ENCODE measurements at places on chromosomes 2 and 18.
A peak's percentile ranks its signal among the peaks of the same experiment; 100 is the strongest.

DNA sequence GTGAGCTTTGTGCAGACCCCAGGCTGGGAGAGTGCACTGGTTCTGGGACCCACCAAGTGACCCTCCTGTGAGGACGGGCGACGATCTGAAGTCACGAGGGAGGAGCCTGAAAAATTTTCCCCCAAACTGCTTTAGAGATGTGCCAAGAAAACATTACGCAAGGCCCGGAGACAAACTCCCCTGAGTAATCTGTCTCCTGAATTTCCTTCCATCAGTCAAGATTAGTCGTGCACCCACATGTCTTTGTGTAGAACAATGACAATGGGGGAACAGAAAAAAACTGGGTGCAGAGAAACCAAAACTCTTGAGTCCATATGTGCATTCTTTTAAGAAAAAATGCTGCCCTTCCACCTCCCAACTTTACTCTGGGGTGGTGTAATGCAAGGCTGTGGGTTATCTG, 12.6 kb upstream of the NCK2 start:
- DNase-seq: peak; percentile 52

- no peak for DNase-seq
Measured at GRCh38 chr2:27042159-27042661, 9.3 kb upstream of the AGBL5 start.

- DNase-seq: peak; percentile 53
Measured at GRCh38 chr2:47512581-47513083, 109.7 kb downstream of the MSH2 start.

DNA sequence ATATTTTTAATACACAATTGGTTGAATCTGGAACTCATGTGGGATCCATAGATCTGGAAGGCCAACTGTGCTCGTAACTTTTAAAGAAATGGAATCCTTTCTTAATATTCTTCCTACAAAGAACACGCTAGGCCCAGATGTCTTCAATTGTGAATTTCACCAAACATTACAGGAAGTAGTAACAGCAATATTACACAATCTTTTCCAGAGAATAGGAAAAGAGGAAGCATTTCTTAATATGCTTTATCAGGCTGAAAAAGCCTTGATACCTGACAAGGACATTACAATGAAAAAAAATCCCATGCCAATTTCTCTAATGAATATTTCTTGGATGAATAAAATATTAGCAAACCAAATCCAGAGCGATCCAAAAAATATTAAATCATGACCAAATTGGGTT, 80.3 kb upstream of the HAAO start:
- DNase-seq: peak; percentile 17

DNA sequence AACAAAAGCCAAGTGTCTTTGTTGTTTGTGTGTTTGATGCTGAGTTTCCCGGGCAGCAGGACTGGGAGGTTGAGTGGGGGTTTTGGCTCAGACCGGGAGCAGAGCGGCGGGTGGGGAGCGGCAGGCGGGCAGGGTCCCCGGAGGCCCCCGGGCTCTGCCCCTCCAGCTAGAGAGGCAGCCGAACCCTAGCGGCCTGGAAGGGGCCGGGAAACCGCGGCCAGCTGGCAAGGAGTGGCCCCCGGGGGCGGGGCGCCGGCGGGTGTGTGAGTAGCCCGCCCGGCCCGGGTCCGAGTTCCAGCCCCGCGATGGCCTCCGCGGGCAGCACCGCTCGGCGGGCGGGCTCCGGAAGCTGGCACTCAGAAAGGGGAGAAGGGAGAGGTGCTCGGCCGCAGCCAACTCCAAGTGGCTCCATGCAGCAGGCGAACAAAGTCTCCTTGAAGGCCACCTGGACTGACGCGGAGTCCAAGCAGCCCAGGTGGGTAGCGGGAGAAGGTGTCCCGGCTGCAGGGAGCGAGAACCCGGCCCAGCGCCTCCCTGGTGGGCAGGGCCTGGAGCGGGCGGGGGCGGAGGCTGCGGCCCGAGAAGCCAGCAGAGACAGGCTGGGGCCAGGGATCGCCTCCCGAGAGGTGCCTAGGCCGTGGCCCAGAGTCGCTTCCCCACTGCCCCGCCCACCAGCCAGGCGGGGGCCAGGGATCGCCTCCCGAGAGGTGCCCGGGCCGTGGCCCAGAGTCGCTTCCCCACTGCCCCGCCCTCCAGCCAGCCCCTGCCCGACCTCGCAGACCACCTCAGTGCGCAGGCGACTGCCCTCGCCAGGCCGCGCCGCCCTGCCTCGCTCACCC, at the start of gene ANKRD53:
Gene ANKRD53, plus strand, starts transcription at position 290 of the 839 bp plus-strand sequence. Its CDS starts 16 bp downstream, at position 306.
- DNase-seq: peak; percentile 31

GRCh38 chr18:11948852-11949523, 32.3 kb upstream of the IMPA2 start:
- peak; percentile 59 for DNase-seq

DNA sequence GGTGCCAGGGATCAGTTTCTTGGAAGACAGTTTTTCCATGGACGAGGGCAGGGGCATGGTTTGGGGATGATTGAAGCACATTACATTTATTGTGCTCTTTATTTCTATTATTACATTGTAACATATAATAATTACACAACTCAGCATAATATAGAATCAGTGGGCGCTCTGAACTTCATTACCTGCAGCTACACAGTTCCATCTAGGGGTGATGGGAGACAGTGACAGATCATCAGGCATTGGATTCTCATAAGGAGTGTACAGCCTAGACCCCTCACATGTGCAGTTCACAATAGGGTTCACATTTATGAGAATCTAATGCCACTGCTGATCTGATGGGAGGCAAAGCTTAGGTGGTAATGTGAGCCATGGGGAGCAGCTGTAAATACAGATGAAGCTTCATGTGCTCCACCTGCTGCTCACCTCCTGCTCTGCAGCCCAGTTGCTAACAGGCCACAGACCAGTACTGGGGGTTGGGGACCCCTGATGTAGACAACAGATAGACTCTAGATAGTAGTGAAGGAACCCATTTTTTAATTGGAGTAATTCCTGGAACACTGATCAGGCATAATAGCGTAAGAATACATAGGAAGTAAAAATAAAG, 41.5 kb upstream of the MC4R start:
- DNase-seq: peak; percentile 15

- no peak for DNase-seq
Measured at GRCh38 chr2:105875241-105875640, 130.5 kb downstream of the NCK2 start.

DNA sequence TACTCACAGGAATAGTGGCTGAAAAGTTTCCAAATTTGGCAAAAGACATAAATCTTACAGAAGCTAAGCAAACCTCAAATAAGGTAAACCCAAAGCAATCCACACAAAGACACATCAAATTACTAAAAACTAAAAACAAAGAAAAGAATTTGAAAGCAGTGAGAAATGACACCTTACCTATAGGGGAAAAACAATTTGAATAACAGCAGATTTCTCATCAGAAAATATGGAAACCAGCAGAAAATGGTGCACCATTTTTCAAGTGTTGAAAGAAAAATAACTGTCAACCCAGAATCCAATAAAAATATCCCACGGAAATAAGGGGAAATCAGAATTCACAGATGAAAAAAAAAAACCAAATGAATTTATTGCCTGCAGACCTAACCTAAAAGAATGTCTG, 138.6 kb downstream of the PIGN start:
- no peak for DNase-seq

GRCh38 chr2:147541314-147541713, 303.5 kb upstream of the ACVR2A start:
- DNase-seq: no peak

DNA sequence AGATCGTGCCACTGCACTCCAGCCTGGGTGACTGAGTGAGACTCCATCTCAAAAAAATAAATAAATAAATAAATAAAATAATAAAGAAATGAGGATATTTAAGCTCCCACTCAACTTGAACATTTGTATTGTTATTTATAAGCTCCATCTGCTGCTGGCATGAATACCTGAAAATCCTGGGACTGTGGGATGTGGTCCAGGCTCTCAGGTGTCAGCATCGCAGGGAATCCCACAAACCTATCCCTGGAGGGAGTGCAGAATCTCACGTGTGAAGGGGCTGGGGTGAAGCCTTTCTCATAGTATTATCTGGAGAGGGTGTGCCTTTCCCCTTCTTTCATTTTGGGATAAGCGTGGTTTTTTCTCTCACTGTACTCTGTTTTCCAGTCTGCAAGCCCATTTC, 47.4 kb upstream of the POLE4 start:
- DNase-seq: no peak

DNA sequence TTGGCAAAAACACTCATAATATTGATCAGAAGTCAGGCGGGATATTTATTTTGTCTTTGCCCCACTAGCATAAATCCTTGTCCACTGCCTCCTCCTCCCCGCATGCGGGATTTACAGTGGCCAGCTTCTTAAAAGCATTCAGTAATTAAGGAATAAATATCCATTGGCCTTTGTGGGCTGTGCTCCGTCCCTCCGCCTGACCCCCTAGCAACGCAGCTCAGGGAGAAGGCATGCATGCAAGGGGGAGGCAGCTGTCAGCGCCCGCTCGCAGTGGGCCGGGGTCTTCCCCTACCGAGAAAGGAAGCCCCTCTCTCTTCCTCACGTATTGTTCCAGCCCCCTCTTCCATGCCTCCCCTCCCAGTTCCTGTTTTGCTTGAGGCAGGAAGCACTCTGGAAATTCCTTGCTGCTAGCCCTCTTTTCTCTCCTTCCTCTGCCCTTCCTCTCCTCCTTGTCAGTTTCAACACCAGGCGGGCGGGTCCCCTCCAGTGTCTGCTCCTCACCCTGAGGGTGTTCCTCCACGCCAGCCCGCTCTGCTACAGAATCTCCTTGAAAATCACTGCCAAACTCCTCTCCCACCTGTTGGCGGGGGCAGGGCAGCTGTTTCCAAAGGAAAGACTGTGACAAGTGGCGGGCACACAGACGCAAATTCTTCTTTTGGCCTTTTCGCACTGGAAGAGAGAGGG, 60.1 kb downstream of the GBX2 start:
- DNase-seq: no peak

DNA sequence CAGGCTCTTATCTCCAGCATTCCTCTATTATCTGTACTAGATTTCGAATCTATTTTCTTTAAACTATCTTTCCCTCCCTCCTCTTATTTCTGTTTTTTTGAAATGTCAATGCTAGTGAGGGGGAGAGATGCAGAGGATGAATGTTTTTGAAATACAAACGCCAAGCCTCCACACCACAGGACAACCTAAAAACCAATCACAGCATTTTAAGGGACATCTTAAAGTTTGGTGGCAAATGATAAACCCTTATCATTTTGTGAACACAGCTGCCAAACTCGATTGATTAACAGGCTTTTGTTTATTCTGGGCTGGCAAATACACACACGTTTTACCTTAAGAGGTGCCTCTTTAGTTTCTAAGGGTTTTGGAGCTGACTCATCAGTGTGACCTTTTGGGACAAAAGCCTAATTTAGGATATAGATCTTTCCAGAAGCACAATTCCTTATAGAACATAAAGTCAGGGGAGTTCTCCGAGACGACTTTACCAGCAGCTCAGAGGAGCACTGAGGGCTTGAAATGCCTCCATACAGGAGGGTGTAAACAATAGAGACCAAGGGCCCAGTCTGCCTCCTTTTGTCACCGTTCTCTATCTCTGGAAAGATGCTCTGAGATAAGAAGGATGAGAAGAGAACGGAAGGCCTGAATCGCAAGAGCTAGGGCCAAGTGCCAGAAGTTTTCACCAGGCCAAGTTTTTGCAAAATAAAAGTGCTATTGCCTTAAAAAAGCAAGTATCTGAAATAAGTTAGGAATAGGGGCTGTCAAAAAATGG, 4.2 kb upstream of the MEIS1 start:
- no peak for DNase-seq

- peak; percentile 31 for DNase-seq
Measured at GRCh38 chr2:99682275-99683060, 192.7 kb upstream of the REV1 start.

DNA sequence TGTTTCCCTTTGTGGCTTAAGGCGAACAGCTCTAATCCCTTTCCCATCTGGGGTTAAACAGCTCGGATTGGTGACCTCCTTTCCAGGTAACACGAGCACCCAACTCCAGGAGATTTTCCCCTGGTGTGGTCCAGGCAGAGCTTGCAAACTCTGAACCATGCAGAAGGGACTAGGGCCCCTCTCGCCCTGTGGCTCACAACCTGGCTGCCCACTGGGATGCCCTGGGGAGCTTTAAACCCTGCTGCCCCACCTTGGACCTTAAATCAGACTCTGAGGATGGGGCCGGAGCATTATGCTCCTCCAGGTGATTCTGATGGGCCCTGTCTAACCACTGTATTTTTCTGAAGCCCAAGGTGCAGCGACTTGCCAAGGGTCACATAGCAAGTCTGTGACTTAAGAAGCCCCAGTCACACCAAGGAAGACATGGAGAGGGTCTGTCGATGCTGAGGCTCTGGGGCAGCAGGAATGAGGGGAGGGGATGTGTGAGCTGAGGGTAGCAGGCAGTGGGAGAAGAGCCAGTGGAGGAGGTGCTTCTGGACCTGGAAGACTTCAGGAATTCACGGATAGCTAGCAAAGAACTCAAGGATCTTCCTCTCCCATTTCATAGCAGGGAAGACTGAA, 5.9 kb downstream of the ARID5A start:
- DNase-seq: no peak

- DNase-seq: no peak
Measured at GRCh38 chr2:229193281-229193680, 77.8 kb downstream of the PID1 start.

DNA sequence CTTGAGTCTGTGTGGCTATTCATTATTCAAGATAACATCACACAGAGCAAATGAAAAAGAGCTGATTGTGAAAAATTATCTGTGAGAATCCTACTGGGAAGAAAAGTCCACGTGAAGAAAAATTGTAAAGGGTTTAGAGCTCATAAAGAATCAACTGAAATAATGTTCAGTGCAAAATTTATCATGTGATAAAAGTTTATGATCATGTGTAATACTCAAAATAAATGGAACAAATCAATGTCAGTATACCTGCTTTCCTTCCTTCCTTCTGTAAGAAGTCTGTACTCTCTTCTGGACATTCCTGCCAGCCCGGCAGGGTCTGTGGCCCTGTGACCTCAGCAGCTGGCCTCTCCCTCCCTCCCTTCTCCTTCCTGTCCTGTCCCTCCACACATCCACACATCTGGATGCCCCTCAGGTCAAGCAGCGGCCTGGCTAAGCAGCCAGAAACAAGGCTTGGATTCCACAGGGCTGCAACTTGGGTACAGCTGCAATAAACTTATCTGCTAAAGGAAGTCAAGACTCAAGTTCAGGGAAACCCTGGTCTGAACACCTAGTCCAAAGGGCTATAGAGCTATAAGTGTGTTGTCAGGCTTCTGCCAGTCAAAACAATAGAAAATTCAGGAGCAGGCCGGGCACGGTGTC, 172.1 kb downstream of the MREG start:
- DNase-seq: no peak

- peak; percentile 29 for DNase-seq
Measured at GRCh38 chr2:162258686-162259085, 15.4 kb upstream of the FAP start.

- DNase-seq: no peak
Measured at GRCh38 chr2:23378496-23378895, 6.5 kb upstream of the KLHL29 start.

DNA sequence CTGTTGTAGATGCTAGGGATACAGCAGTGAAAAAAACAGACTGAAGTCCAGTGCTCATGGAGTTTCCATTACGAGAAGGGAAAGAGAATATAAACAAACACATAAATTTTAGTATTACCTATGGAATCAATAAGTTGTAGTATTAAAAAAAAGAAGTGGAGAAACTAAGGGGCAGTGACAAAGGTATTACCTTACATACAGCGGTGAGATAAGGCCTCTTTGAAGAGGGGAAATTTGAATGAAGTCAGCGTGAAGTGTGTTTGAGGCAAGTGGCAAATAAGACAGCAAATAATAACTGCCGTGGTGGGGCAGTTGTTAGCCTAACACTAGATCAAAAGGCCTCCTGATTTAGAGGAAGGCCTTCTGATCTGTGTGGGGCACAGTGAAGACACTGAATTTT, 57.9 kb downstream of the TLK1 start:
- no peak for DNase-seq
